NCI-H1930 (cell line): ENCODE measurements at places on chromosomes 6 and 20.

DNA sequence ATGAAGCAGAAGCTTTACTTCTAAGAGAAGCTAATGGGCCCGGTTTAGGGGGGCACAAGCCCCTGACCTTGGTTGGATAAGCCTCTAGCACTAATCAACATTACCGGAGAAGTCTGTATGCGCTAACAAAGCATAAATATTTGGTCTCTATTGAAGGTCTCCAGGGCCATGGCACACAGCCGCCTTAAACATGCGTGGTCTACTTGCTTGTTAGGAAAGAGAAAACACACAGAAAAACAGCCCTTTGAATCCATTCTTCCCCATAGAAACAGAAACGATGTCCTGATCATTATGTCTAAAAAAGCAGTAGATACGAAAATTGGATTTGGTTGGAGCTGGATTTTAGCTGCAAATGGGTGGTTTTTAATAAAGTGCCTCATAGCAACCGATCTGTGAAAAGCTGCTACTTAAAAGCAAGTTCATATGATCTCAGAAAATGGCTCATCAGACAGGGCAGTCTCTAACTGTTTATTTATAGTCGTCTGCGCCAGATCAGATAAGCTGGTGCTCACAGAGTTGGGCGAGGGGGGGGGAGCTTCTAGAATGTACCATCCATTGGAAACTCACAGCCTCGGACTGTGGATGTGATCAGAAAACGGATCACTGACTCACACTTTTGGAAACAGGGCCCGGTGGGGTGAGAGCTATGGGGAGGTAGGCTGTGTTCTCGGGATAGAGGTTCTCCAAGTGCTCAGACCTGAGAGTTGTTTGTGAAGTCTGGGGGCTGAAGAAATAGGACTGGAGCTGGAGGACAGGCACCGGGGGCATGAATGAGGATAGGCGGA, 35.3 kb upstream of the APCDD1L start:
- no peak for DNase-seq

GRCh38 chr20:17743677-17744076, 43.9 kb downstream of the BANF2 start:
- no peak for DNase-seq

GRCh38 chr6:149681209-149681608, 32.7 kb upstream of the KATNA1 start:
- DNase-seq = no peak

GRCh38 chr20:50027611-50028105, 44.9 kb downstream of the SNAI1 start:
- DNase-seq = no peak

DNA sequence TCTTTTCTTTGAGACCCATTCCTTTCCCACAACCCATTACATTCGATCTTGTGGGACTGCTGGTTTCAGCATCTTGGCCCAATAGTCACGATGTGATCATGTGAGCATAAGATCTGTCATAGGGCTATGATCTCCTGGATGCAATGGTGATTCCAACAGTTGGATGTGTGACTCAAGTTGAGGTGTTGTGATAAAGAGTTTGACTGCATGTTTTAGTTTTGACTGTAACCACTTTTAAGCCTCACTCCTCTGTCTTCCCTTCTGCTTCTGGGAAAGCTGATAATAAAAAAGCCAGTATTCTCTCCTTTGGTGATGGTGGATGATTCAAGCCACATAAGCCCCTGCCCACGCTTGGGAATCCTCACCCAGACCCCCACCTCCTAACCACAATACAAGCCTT, 117.0 kb upstream of the ASCC3 start:
- no peak for DNase-seq

DNA sequence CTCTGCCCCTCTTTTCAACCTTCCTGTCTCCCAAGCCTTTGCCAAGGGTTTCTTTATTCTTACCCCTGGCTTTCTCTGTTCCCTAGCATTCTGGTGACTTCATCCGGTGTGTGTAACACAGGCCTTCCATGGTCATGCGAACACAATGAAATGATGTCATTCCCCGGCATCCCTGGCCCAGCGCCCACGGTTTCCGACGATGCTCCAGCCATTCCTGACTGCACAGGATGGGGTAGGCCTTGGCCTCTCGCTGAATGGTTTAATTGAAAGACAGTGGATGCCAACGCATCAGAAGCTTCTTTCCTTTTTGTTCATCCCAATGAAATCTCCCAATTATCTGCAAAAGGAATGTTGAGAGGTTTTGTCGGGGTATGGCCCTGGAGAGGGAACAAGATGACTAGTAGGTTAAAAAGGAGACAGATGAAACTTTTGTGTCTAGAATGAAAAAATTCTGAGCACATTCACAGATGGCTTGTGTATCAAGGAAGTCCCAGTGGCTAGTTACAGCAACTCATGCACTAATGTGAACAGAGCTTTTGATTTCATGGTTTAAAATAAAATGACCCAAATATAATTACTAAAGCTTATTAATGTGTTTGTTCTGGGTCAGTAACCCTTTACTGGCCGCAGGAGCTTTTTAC, 655.0 kb downstream of the QKI start:
- no peak for DNase-seq

GRCh38 chr6:148682252-148682651, 64.6 kb upstream of the UST start:
- no peak for DNase-seq

- DNase-seq = no peak
These were observed 8.2 kb upstream of the LKAAEAR1 start for GRCh38 chr20:64092258-64093012.

DNA sequence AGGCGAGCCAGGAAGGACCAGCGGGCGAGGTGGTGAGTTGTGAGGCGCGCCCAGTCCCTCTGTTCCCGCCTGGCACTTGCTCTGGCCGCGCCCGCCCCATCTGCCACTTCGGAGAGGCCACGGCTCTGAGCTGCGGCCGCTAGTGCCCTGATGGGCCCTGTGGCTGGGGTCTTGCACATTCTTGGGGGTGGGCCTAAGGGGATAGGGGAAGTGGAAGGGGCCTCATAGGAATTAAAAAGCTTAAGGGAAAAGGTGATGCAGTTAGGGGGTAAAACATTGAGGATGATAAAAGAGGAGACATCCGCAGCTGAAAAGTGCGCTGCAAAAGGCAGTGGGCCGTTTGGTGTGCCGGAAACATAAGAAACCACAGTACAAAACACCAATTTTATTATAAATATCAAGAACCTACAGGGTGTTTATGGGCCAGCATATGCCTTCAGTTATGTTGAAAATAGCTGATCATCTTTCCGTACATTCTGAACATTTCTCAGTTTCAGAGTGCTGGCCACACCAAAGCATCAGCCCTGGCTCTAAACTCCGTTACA, 1.1 kb upstream of the PSMB8 start:
- DNase-seq = no peak

DNA sequence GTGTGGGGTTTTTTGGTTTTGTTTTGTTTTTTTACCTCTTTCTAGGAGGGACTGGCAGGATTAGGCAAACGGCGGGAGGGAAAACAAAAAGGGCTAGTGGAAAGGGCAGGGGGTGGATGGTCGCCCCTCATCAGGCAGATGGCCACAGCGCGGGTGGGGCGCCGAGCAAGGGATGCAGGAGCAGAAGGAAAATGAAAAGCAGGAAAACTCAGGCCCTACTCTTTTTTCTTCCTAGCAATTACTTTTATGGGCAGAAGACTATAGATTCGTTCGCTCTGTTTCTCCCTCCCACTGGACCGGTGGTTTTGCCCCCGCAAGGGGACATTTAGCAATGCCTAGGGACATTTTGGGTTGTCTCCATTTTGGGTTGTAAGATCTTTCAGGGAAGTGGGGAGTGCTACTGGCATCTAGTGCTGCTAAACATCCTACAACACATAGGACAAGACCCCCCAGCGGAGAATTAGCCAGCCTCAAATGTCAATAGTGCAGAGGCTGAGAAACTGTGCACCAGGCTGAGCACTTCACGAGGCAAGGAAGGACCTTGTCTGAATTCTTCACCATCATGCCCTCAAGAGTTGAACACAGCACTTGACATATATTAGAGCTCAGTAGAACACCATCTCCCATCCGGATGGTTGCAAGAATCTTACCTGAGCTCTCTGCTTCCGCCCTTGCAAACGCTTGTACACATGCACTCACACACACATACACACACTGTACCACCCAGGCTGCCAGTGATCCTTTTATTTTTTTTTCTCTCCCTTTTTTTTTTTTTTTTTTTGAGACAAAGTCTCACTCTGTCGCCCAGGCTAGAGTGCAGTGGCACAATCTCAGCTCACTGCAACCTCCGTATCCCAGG, 4.8 kb upstream of the ZMYND8 start:
- DNase-seq = no peak

- no peak for DNase-seq
These were observed 23.4 kb downstream of the SIRPA start for GRCh38 chr20:1918491-1919165.

DNA sequence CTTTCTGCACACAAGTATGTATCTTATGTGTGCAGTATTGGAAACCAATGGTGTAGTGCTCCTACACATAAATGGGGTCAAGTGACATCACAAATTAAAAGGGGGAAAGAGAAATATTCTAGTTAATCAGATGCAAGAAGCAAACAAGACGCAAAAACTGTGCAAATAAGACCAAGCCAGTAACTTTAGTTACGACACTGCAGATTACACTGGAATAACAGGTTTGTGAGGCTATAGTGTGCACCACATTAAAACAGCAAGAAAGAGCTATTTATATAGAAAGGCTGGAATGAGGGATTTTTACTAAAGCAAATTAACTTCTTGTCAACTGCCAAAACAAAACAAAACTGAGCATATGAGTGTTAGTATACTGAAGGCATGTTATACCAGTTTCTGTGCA, 45.8 kb downstream of the NR2E1 start:
- no peak for DNase-seq

DNA sequence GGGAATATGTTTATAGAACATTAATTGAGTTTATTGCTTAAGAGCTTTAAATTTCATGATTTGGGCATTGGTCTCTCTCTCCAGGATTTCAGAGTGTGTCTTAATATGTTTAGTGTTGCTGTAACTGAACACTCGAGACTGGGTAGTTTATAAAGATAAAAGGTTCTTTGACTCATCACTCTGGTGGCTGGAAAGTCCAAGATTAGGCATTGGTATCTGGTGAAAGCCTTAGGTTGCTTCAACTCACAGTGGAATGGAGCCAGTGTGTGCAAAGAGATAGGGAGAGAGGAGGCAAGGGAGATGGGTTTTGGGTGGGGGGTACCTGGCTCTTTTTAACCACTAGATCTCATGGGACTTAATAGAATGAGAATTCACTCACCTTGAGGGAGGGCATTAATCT, 35.6 kb upstream of the DTNBP1 start:
- no peak for DNase-seq

GRCh38 chr6:71886184-71887005, at the start of gene RIMS1:
Gene RIMS1 (plus strand): TSS chr6:71886550. CDS start chr6:71887024, 474 bp downstream.
- DNase-seq = peak; percentile 60

- no peak for DNase-seq
These were observed 330.8 kb downstream of the TAF4 start for GRCh38 chr20:61734733-61735502.

- no peak for DNase-seq
These were observed 1.0 kb upstream of the STMND1 start for GRCh38 chr6:17100806-17101205.

DNA sequence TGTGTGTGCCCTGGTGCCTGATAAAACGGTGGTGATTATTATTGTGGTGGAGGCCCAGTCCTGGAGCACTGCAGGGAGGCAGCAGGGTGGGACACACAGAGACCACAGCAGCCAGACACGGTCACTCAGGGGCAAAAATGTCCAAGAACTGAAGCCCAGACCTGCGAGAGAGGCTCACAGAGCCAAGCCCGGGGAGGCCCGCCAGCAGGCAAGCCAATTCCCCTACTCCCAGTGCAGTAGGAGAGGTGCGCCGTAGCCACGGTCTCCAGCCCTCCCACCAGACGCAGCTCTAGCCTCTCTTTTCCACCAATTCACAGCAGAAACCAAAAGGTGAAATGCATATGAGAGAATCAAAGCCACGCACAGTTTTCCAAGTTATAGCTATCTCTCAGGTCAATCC, 179.4 kb upstream of the TAB2 start:
- DNase-seq = no peak

GRCh38 chr20:17956099-17956685, 12.4 kb downstream of the SNX5 start:
- DNase-seq = no peak
